Suppressor macrophage treated with lipopolysaccharide for 1 hour (primary cell): ENCODE measurements at places on chromosomes 2 and 18.

- DNase-seq: no peak
These were observed 69.3 kb downstream of the HDAC4 start for GRCh38 chr2:239331560-239331959.

GRCh38 chr18:33184958-33185357, 255.6 kb downstream of the CCDC178 start:
- DNase-seq: peak; percentile 29

GRCh38 chr18:36095936-36096519, 28.7 kb upstream of the RPRD1A start:
- peak; percentile 64 for DNase-seq

DNA sequence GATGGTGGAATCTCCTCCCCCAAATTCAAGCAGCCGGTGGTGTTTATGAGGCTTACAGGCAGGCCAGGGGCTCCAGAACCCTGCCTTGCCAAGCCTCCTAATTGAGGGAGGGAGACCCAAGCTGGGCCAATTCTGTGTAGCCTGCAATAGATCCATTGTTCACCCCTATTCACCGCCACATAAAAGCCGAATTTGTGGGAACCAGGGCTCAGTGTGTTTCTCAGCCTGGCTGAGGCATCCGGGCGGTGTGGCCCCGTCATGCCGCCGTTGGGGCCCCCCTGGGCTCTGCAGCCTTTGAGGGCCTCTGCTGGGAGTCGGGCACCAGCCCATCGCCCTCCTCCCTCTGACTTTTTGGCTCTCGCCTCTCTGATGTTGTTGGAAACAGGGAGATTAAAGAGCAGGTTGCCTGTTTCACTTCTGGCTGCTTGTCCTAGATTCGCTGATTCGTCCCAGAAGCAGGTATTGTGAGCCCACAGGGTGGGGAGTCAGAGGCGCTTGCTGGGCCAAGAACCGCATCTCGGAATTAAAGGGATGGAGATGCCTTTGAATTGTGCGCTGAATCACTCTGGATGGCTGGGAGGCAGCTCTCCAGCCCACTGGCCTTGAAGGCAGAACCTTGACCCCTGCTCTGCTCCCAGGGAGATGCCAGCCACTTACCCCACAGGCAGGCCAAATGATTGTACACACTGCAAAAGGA, 14.7 kb upstream of the OTOS start:
- DNase-seq: no peak

GRCh38 chr2:209523867-209524266, 100.0 kb downstream of the MAP2 start:
- DNase-seq: no peak

GRCh38 chr2:2901384-2902345, 476.0 kb downstream of the EIPR1 start:
- DNase-seq: no peak

- DNase-seq: no peak
These were observed 178.2 kb upstream of the EPHA4 start for GRCh38 chr2:221750316-221750715.

GRCh38 chr18:22387364-22387763, 30.4 kb downstream of the CTAGE1 start:
- DNase-seq: no peak

GRCh38 chr18:61398961-61399705, 65.9 kb downstream of the CDH20 start:
- DNase-seq: no peak

DNA sequence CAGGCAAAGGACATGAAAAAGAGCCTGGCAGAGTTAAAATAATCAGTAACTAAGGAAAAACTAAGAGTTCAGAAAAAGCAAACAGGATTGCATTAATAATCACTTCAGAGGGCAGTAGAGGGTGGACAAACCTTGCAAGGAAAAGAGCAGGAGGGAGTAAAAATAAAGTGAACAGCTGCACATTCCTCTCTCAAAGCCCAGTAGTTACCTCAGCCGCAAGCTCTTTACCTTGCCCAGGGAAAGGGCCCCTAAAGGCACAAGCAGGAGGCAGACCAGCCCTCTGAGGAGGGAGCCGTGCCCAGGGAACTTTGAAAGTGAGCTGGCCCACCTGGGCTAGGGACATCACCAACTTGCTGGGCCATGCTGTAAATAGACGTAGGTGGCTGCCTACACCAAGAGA, 196.9 kb downstream of the C1D start:
- no peak for DNase-seq

DNA sequence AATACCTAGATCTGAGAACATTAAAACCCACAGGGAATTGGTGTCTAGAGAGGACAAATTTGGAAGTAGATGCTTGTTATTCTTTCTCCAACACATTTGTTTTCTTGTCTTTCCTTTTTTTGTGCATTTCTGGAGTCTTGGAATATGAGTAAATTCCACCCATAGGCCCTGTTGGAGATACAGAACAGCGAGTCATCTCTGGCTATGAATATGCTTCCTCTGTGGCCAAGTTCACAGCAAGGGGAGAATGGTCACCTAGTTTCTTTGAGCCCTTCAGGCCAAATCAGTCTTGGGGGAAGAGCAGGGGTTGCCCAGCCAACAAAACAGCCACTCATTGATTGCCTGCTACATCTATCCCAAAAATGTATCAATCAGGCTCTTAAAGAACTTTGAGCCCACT, 31.3 kb downstream of the SP140L start:
- DNase-seq: no peak

DNA sequence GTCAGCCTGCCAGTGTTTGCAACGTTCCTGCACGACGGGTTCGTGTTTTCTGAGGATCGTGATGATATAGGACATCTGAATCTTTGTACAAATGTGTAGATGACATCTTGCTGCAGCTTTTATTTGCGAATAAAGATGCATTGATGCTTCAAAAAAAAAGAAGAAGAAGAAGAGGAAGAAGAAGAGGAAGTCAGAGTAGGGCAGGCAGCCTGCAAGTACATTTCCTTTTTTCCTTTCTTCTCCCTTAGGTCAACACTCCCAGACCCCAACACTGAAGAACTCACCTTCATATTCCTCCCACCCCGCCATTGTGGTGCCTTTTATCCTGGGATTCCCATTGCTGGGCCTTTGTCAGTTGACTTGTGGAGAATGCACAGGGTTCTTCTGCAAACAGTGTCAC, 91.5 kb downstream of the FHOD3 start:
- no peak for DNase-seq

GRCh38 chr18:27404855-27405254, 219.7 kb upstream of the CHST9 start:
- DNase-seq: no peak

- no peak for DNase-seq
These were observed 90.9 kb downstream of the ACVR1 start for GRCh38 chr2:157785200-157785599.

DNA sequence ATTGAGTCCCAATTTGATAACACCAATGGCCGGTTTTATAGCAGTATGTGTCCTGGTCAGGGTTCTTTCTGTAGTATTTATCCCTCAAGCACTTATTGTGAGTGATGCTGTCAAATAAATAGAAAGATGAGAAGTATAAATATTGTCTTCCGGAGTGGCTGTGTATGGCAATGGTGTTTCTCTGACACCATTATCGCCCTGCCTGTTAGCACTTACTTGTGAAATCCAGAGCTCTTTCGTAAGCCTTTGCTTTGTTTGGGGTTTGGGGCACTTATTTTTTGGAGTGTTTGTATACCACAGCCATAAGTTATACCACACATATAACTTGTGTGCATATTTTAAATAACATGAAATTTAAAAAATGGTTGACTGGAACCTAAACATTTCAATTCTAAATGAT, 29.3 kb downstream of the CD8B2 start:
- DNase-seq: no peak

DNA sequence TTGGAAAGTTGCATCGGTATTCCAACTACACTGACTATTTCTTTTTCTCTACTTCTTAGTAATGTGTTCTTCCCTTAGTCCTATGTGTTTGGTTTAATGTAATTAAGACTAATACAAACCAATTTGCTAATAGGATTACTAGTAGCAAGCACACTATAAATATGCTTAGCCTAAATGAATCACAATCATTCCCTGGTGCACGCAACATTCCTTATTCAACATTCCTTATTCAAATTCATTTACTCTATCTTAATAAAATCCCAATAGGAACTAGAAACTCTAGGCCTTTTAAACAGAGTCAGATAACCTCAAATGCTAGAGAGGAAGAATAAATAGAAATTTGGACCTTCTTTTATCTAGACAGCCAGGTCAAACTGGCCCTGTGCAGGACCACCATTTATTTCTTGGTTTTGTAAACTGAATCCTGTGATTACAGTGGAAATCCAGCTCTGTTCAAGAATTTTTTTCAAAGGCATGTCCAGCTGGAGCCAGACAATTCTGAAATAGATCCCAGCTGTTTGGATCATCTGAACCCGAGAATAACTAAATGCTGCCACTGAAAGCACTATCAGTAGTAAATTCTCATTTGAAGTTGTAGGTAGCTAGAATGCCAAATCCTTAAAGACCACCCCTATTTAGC, 103.1 kb downstream of the PPP1R1C start:
- no peak for DNase-seq

DNA sequence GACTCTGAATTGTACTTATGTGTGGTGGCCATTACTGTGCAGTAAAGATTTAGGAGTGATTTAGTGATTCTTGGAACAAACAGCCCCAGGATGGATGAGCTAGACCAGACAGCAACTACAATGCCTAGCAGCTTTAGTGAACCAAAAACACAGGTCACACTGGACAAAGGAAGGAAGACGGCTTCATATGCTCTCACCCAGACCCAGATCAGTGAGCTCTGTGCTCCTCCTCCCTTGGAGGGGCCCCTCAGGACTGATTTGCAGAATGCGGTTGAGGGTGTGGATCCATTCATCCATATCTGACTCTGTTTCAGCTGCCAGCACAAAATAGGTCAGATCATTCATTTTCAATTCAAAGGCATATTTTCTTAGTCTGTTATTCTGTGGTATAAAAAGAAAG, 159.7 kb upstream of the CCDC195 start:
- no peak for DNase-seq

- DNase-seq: peak; percentile 96
These were observed 27.2 kb upstream of the EML4 start for GRCh38 chr2:42141687-42142546.

GRCh38 chr2:217947383-217948350, 55.1 kb downstream of the TNS1 start:
- no peak for DNase-seq

- no peak for DNase-seq
These were observed 14.5 kb downstream of the NTSR2 start for GRCh38 chr2:11655495-11655894.

- DNase-seq: peak; percentile 17
These were observed 183.3 kb downstream of the ASXL3 start for GRCh38 chr18:33761363-33761762.

- DNase-seq: no peak
These were observed 29.4 kb upstream of the NCOA1 start for GRCh38 chr2:24461685-24462084.

GRCh38 chr2:43515807-43516497, 79.9 kb downstream of the THADA start:
- no peak for DNase-seq

- no peak for DNase-seq
These were observed 38.9 kb downstream of the COL3A1 start for GRCh38 chr2:189013031-189013430.

DNA sequence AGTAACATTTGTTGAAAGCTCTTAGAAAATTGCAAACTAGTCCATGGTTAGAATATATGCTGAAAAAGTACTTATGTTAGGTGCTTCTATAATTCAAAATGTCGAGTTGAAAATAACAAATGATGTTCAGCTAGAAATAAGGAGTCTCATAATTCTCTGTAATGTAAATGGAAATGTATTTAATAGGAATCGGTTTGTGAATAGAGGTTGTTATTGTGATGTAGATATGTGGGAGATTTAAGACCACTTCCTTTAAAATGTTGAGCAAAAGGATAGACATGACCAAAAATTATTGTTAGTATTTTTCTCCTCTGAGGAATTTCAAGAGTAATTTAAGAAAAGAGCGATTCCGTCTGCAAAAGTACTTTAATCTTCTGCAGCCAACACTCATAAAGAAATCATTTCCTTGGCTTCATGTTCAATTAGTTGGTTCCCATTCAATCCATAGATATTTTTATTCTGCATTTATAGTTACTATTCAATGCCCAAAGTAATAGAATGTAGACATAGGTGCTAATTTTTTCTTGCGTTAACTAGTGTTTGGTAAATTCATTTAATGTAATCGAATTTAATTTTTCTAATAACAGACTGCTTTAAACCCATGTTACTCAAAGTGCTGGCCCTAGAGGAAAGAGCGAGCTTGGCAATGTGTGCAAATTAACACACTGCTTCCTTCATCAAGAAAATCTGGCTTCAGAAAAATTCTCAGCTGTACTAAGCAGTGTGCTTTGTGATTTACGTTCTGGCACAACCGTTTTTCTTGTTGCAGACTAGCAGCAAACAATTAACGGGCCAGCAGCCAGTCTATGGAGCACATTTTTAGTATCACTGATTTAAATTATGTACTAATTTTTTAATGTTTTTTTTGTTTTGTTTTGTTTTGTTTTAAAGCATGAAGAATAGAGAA, 32.2 kb downstream of the FN1 start:
- no peak for DNase-seq

DNA sequence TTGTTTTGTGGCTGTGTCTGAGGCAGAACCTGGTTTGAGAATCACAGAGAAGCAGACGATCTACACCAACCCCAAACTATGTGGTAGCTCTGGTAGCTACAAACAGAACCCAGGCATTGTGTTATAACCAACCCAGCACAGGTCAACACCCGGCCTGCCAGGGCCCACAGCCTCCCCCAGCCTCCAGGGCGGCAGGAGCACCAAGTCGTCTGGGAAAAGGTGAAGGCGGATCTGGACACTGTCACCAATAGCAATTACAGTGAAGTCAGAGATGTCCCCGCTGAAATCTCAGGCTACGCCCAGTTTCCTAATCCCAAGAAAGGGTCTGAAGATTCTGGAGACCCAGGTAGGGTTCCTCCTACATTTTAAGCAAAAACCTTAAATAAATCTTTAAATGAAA, 3.6 kb downstream of the HJURP start:
- no peak for DNase-seq

DNA sequence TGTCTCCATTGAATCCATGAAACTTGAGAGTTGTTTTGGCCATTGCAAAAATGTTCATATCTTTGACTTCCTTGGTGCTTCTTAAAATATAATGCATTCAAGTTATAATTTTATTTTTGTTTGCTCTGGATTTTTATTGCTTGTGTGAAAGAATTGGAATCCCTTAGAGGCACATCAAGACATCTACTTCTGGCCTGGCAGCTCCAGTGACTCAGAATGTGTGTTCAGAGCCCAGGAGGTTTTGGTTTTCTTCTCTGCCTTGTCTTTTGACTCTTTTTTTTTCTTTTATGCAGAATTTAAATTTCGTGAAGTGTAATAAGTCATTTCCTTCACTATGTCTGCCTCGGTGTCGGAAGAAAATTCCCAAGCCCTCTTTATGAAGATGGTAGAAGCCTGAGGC, 180.2 kb downstream of the LTBP1 start:
- no peak for DNase-seq

DNA sequence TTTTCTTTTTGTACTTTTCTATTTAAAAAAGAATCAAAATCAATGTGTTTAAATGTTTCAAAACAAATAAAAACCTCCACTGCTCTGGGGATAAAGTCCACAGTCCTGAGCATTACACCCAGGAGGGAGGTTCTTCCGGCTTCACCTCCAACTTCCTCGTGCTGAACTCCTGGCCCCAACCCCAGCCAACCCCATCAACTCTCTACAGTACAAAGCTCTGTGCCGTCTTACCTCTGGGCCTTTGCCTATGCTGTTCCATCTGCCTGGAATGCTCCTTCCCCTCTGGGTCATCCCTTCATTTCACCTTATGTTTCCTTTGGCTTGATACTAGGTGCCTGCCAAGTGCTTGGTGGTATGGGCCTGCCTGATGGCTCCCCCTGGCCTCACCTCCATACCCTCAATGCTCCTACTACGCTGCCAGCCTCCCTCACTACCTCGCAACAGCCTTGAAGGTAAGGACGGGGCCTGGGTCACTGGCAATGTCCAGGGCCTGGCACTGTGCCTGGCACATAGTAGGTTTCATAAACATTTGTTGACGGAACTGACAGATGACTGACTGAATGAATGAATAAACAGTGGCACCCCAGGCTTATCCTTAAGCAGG, 28.8 kb downstream of the SDC1 start:
- no peak for DNase-seq
